Psoas muscle (tissue), 8 donors: ENCODE measurements at places on chromosomes 2 and 18. TPM values are rescaled to one million over a fixed set of nuclear protein-coding genes. Genes with fewer than 3 reads are reported as not detected.

Gene MEP1B
- total RNA-seq = not detected

- no peak for DNase-seq
Measured at GRCh38 chr2:197089655-197090054, 163.1 kb upstream of the PGAP1 start.

DNA sequence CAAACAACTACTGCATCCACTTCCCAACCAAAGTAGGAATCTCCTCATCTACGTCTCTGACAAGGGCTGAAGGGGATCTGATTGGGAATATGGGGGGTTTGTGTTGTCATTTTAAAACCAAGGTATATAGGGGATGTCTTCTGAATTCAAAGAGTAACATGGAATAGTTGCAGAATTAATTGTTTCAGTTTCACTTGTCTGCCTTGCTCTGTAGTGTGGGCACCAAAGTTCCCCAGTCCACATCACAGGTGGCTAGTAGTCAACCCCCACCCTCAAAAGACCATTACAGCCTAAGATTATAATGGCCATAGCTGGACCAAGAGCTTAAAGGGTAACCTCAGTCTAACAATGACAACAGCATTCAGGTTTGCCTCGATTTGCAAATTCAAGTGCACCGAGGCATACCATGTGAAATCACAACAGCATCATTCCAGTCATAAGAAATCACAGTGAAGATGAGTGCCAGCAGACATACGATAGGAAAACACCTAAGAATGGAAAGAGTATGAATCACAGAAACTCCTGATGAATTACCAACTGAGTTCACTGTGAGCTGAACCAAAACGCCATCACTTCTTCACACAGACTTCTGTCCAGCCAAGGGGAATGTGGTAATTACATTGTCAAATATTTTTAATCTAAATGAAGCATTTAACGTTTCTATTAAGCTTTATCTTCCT, 52.4 kb downstream of the MYO5B start:
- DNase-seq = no peak

Gene IL1F10
- not detected for total RNA-seq

Gene GRP
- not detected for total RNA-seq

GRCh38 chr18:35241448-35241804, 592 bp downstream of the ZNF397 start:
- DNase-seq = no peak
